ENCODE measurements at places on chromosomes 16 and 17. TPM values are rescaled to one million over a fixed set of nuclear protein-coding genes. Genes with fewer than 3 reads are reported as not detected.
A peak's percentile ranks its signal among the peaks of the same experiment; 100 is the strongest.

WFDC1 gene
- total RNA-seq, result not detected

G6PC1 gene
- total RNA-seq, result not detected

SMARCD2 gene
- total RNA-seq, result 138 TPM

COTL1 gene
- total RNA-seq, result 845 TPM

- H3K4me1 ChIP-seq, result peaks cover 32% of the 10 kb centered on the region
- H3K27ac ChIP-seq, result peak overlapping the region; percentile 50
- H3K4me3 ChIP-seq, result no peak overlapping the region
- DNase-seq, result no peak
- H3K27me3 ChIP-seq, result no peaks in the 10 kb centered on the region
- H3K36me3 ChIP-seq, result peaks cover 31% of the 10 kb centered on the region
Observed at GRCh38 chr17:63785556-63785955, 11.6 kb downstream of the DDX42 start.

GRCh38 chr17:29195465-29196081 lies 15.4 kb upstream of the MYO18A start:
- no peak for DNase-seq
- no peaks in the 10 kb centered on the region for H3K4me1 ChIP-seq
- no peak overlapping the region for H3K4me3 ChIP-seq

- H3K27me3 ChIP-seq, result no peaks in the 10 kb centered on the region
- H3K36me3 ChIP-seq, result peaks cover 5% of the 10 kb centered on the region
- no peaks in the 10 kb centered on the region for H3K4me1 ChIP-seq
Observed at GRCh38 chr16:75402159-75402820, 31.0 kb downstream of the CFDP1 start.

DNA sequence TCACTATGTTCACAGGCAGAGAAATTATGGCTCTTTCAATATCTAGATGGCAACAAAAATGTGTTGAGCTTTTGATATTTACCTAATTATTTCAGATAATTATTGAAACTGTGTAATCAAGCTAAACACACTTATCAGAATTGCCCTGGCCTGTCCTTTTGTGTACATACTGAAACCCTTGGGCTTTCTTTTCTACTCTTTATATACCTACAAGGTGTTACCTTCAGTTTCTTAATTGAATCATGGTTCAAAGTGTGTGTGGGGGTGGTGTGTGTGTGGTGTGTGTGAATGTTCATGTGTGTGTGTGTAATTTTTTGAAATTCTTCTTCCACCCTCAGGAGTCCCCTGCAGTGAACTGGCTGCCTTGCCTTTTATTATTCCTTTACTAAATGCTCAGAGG lies 506.8 kb upstream of the SOX9 start:
- no peaks in the 10 kb centered on the region for H3K36me3 ChIP-seq
- DNase-seq, result no peak
- no peaks in the 10 kb centered on the region for H3K4me1 ChIP-seq
- no peak overlapping the region for H3K4me3 ChIP-seq

DNA sequence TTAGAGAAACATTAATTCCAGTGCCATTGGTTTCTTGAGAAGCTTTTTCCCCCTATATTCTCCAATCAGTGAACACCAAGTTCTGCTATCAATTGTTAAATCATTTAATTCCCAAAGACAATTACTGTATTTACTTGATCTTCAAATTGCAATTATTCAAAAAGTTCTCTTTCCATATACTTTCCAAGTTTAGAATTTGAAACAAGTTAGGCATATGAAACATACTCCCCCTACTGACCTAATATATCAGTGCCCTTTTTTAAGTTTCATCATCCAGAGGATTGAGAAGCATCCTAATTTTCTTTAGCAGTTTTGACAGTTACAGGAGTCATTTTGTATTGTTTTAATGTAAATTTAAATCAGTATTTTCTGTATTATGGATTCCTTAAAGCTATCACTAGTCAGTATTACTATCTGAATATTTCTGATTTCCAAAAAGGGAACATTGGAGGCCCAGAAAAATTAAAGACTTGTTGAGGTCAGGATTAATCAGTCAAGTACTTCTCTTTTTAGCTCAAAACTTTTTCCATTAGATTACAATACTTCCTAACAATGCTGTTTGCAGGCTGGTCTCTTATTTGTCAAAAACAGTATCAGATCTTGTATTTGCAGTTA lies 16.3 kb downstream of the MEIOC start:
- no peaks in the 10 kb centered on the region for H3K27me3 ChIP-seq
- no peaks in the 10 kb centered on the region for H3K36me3 ChIP-seq
- no peak overlapping the region for H3K27ac ChIP-seq
- H3K4me1 ChIP-seq, result no peaks in the 10 kb centered on the region

GRCh38 chr16:6374821-6375220 lies 957.8 kb upstream of the RBFOX1 start:
- no peaks in the 10 kb centered on the region for H3K36me3 ChIP-seq
- no peak for DNase-seq
- H3K4me1 ChIP-seq, result no peaks in the 10 kb centered on the region
- no peak overlapping the region for H3K27ac ChIP-seq
- no peak overlapping the region for H3K4me3 ChIP-seq

GRCh38 chr16:80619824-80620223 lies 79.0 kb downstream of the DYNLRB2 start:
- peaks cover 9% of the 10 kb centered on the region for H3K4me1 ChIP-seq
- H3K4me3 ChIP-seq, result no peak overlapping the region
- H3K27ac ChIP-seq, result no peak overlapping the region
- no peak for DNase-seq
- peaks cover 46% of the 10 kb centered on the region for H3K36me3 ChIP-seq

GRCh38 chr17:59310263-59310920 lies 21.1 kb upstream of the YPEL2 start:
- H3K4me1 ChIP-seq, result peaks cover 7% of the 10 kb centered on the region
- H3K36me3 ChIP-seq, result no peaks in the 10 kb centered on the region
- H3K27ac ChIP-seq, result no peak overlapping the region

DNA sequence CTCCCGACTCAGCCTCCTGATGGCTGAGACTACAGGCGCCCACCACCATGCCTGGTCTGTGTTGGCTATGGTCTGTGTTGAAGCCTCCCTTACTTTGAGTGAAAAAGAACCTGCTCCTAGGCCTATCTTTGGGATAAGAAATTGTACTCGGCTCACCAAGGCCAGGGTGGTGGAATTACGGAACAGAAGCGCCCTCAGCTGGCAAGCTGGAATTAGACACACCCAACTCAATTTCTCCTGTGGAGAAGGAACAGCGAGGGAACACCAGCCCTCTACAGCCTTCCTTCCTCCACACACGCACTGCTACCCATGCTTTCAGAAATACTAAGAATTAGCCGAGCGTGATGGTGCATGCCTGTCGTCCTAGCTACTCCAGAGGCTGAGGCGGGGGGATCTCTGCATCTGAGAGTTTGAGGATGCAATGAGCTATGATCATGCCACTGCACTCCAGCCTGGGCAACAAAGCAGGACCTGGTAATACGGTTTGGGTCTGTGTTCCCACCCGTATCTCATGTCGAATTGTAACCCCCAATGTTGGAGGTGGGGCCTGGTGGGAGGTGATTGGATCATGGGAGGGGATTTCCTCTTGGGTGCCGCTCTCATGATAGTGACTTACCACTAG lies 40.1 kb upstream of the RBBP6 start:
- H3K4me1 ChIP-seq, result no peaks in the 10 kb centered on the region
- peaks cover 2% of the 10 kb centered on the region for H3K27me3 ChIP-seq
- no peak for DNase-seq
- H3K27ac ChIP-seq, result no peak overlapping the region

DNA sequence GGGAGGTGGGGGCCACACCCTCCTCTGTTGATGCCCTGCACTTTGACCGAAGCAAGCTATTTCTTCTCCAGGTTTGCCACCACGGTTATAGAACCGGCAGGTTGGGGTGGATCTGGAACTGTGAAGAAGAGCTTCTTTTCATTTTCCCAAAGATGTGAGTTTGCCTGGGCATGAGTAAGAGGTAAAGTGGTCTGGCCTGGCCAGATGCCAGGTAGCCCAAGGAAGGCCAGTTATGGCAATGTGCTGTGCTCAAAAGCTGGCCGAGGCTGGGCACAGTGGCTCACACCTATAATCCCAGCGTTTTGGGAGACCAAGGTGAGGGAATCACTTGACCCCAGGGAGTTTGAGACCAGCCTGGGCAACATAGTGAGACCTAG lies 18.7 kb downstream of the ATP6V0D1 start:
- H3K36me3 ChIP-seq, result no peaks in the 10 kb centered on the region
- no peak overlapping the region for H3K4me3 ChIP-seq
- peaks cover 6% of the 10 kb centered on the region for H3K4me1 ChIP-seq

DNA sequence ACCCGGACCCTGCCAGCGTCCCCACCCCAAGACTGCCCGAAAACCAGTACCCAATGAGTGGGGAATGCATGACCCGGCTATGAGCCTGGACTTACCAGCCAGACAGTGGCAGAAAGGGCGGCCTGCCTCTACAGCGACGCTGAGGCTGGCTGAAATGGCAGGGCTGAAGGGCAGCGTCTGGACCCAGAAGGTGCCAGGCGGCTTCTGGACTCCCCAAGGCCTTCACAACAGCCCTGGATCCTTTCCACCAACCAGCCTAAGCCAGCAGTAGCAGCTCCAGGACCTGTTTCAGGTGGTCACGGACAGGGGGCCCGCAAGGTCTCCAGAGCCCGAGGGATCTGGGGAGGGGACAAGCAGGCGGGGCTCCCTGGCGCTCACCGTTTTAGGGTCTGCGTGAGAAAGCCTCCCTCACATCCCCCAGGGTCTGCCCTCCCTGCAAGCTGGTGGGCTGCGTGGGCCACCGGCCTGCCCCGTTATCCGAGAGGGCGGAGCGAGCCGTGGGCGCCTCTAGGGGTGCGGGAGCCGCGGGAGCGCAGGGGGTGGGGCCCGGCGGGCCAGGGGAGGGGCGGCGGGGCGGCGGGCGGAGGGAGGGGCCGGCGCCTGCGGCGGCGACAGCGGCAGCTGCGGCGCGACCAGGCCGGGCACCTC lies at the start of gene RIPOR1:
TSS of gene RIPOR1 (plus strand) at position 608 of the 648 bp plus-strand sequence. CDS start 9,618 bp downstream, outside the sequence.
- H3K27ac ChIP-seq, result peak within 1 kb of the TSS; percentile 62
- peaks cover 64% of the 10 kb centered on the region for H3K27me3 ChIP-seq
- H3K4me1 ChIP-seq, result peaks cover 22% of the 10 kb centered on the region
- peak within 1 kb of the TSS; percentile 64 for H3K4me3 ChIP-seq
- peak; percentile 45 for DNase-seq

- no peak overlapping the region for H3K4me3 ChIP-seq
- no peak overlapping the region for H3K27ac ChIP-seq
- peaks cover 21% of the 10 kb centered on the region for H3K36me3 ChIP-seq
- peaks cover 7% of the 10 kb centered on the region for H3K4me1 ChIP-seq
- no peaks in the 10 kb centered on the region for H3K27me3 ChIP-seq
- no peak for DNase-seq
Observed at GRCh38 chr17:4548721-4549531, 6.3 kb downstream of the MYBBP1A start.

GRCh38 chr17:68460146-68460545 lies 2.9 kb upstream of the WIPI1 start:
- H3K4me3 ChIP-seq, result peak overlapping the region; percentile 67
- no peak for DNase-seq
- H3K4me1 ChIP-seq, result peaks cover 75% of the 10 kb centered on the region

DNA sequence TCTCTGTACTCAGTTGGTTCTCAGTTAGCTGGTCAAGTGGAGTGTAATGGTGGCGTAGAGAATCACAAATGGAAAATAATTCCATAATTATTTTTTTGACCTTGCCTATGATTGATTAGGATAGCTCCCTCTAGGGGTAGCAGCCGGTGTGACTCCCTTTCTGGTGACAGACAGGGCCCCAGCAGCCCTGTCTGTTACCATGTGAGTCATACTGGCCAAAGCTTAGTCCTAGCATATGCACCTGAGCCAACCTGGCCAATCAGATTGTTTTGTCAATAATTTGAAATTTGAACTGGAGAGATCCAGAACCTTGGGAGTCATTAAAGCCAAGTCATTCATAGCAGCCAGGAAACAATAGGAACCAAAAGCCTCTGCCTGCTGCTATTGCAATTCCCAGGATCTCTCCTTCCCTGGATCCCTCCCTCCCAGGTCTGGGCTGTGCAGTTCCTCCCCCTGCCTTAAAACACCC lies 5.6 kb downstream of the PNPO start:
- H3K27me3 ChIP-seq, result no peaks in the 10 kb centered on the region
- no peak overlapping the region for H3K4me3 ChIP-seq
- peaks cover 55% of the 10 kb centered on the region for H3K4me1 ChIP-seq
- peaks cover 22% of the 10 kb centered on the region for H3K36me3 ChIP-seq
- DNase-seq, result peak; percentile 80

- peaks cover 6% of the 10 kb centered on the region for H3K4me1 ChIP-seq
- H3K27ac ChIP-seq, result no peak overlapping the region
Observed at GRCh38 chr16:457732-458400, 32.4 kb downstream of the RAB11FIP3 start.

DNA sequence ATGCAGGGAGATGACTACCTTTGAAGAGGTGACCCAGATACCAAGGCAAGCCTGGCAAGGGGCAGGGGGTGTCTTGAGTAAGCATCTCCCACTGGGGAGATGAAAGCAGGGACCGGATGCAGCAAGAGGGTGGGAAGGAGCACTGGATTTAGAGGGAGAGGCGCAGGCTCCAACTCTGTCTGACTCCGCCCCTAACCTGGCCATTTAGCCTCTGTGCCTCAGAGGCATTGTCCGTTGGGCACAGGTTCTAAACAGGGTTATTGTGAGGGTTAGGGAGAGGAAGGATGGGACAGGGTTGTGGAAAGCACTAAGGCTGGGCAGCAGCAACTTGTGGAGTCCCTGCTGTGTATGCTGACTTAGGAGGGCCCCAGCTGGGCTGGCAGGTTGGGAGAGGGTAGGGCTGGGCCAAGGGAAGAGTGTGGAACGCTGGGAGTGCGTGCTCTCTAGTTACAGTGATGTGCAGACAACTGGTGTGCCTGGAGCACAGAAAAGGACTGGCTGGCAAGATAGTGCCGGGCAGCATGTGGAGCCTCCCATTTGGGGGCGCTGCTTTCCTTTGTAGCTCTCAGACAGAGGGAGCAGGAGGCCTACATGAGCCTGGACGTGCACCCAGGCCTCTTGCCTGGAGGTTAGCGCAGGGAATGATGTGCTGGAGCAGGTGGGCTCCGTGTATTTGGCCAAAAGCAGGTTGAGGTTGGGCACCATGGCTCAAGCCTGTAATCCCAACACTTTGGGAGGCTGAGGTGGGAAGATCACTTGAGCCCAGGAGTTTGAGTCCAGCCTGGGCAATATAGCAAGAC lies 26.2 kb downstream of the TBX2 start:
- no peak overlapping the region for H3K4me3 ChIP-seq
- no peaks in the 10 kb centered on the region for H3K4me1 ChIP-seq
- no peak for DNase-seq
- H3K27me3 ChIP-seq, result peaks cover 38% of the 10 kb centered on the region
- no peak overlapping the region for H3K27ac ChIP-seq

- H3K27ac ChIP-seq, result no peak overlapping the region
- no peaks in the 10 kb centered on the region for H3K4me1 ChIP-seq
- no peaks in the 10 kb centered on the region for H3K27me3 ChIP-seq
- DNase-seq, result no peak
- no peaks in the 10 kb centered on the region for H3K36me3 ChIP-seq
- no peak overlapping the region for H3K4me3 ChIP-seq
Observed at GRCh38 chr17:78621720-78622490, 44.7 kb upstream of the DNAH17 start.

- H3K4me1 ChIP-seq, result peaks cover 44% of the 10 kb centered on the region
- DNase-seq, result no peak
- H3K27me3 ChIP-seq, result no peaks in the 10 kb centered on the region
- peaks cover 65% of the 10 kb centered on the region for H3K36me3 ChIP-seq
- peak overlapping the region; percentile 58 for H3K27ac ChIP-seq
- no peak overlapping the region for H3K4me3 ChIP-seq
Observed at GRCh38 chr16:75653922-75654321, 6.3 kb downstream of the TERF2IP start.
